ENCODE measurements at places on chromosomes 4 and X.

GRCh38 chrX:76148753-76149152 lies 24.1 kb upstream of the PBDC1 start:
- peak overlapping the region; percentile 9 for H3K4me3 ChIP-seq
- H3K36me3 ChIP-seq: no peaks in the 10 kb centered on the region
- no peaks in the 10 kb centered on the region for H3K27me3 ChIP-seq
- no peaks in the 10 kb centered on the region for H3K4me1 ChIP-seq
- DNase-seq: no peak

- H3K27ac ChIP-seq: no peak overlapping the region
- no peaks in the 10 kb centered on the region for H3K4me1 ChIP-seq
- H3K4me3 ChIP-seq: no peak overlapping the region
- no peaks in the 10 kb centered on the region for H3K36me3 ChIP-seq
These were observed 20.5 kb downstream of the NIPAL1 start for GRCh38 chr4:48037117-48037462.

GRCh38 chr4:31041385-31041784 lies 321.2 kb downstream of the PCDH7 start:
- H3K36me3 ChIP-seq: no peaks in the 10 kb centered on the region
- no peak overlapping the region for H3K27ac ChIP-seq
- H3K4me3 ChIP-seq: no peak overlapping the region
- H3K4me1 ChIP-seq: peaks cover 5% of the 10 kb centered on the region

DNA sequence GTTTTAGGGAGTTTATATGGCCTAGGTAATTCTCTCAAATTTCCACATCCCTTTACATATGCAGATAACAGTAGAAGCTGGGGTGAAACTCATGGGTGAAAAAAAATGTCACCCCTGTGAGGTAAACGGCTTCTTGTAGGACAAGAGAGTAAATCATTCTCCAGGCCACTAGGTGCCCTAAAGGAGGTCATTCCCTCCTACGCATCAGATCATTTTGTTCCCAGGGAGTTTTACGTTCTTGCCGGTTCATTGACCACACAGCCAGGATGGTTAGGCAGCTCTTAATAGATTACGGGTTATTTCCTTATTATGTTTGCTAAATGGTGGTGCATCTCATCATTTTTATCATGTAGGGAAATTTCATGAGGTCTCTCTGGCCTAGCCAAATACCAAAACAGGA lies 225.8 kb upstream of the NOCT start:
- no peaks in the 10 kb centered on the region for H3K36me3 ChIP-seq
- no peaks in the 10 kb centered on the region for H3K4me1 ChIP-seq
- DNase-seq: no peak
- H3K27me3 ChIP-seq: no peaks in the 10 kb centered on the region
- H3K4me3 ChIP-seq: no peak overlapping the region

DNA sequence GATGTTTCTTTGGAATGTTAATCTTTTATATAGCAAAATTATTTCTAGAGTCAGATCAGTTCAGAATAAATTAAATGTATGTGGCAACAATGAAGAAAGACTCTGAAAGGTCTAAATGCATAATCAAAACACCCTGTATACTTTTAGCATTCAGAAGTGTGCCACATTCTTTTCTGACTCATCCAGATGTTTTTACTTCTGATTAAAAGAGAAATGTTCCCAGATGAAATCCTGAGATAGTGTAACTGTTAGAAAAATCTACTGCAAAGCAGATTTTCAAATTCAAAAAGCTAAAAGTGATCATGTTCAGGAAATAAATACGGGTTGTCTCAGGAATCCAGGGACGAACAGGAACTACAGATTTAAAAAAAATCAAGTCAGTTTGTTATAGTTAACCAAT lies 241.4 kb downstream of the GRIA3 start:
- H3K36me3 ChIP-seq: no peaks in the 10 kb centered on the region
- H3K27ac ChIP-seq: peak overlapping the region; percentile 46
- H3K27me3 ChIP-seq: no peaks in the 10 kb centered on the region
- H3K4me3 ChIP-seq: no peak overlapping the region
- H3K4me1 ChIP-seq: no peaks in the 10 kb centered on the region

GRCh38 chrX:105664243-105664642 lies 158.1 kb upstream of the NRK start:
- H3K27me3 ChIP-seq: no peaks in the 10 kb centered on the region
- no peak for DNase-seq
- H3K4me3 ChIP-seq: no peak overlapping the region
- H3K36me3 ChIP-seq: no peaks in the 10 kb centered on the region

- H3K4me1 ChIP-seq: no peaks in the 10 kb centered on the region
- H3K36me3 ChIP-seq: no peaks in the 10 kb centered on the region
- H3K4me3 ChIP-seq: peak overlapping the region; percentile 82
- no peaks in the 10 kb centered on the region for H3K27me3 ChIP-seq
- H3K27ac ChIP-seq: peak overlapping the region; percentile 94
These were observed 1.3 kb upstream of the RGS12 start for GRCh38 chr4:3291411-3291968.

DNA sequence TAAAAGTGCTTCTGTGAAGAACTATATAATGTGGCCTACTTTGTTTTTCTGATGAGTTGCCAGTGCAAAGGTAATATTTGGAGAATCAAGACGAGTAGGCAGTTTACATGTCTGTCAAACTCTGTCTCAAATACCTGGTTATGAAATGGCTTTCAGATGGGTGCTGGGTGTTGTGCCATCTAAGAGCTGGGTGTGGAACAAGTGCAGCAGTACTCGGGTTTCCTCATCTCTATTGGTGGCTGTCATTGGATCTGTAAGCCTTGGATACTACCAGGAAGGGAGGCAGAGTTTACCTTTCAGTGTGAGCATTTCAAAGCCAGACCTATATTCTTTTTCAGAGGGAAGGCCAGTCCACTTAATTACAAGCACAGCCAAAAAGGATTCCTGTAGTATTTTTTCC lies 37.2 kb downstream of the MTM1 start:
- DNase-seq: no peak
- H3K36me3 ChIP-seq: no peaks in the 10 kb centered on the region
- no peaks in the 10 kb centered on the region for H3K27me3 ChIP-seq
- no peaks in the 10 kb centered on the region for H3K4me1 ChIP-seq
- H3K4me3 ChIP-seq: no peak overlapping the region
- no peak overlapping the region for H3K27ac ChIP-seq

DNA sequence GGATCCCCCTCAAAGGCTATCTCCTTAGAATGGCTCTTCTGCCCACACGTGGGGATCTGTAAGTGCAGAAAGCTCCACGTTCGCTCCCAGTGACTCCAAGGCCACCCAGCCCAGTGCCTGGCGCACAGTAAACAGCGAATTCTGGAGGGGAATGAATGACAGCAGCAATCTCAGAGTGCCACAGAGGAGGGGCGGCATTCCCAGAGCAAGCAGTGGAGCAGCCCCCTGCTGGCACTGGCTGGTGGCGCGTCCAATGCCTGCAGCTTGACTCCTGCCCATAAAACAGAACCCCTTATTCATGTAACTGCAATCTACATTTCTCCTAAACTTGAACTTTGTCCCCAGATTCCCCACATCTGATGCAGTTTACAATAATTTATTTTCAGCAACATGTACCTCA lies 6.9 kb upstream of the HELT start:
- no peak for DNase-seq
- no peaks in the 10 kb centered on the region for H3K4me1 ChIP-seq
- H3K27ac ChIP-seq: no peak overlapping the region
- H3K4me3 ChIP-seq: no peak overlapping the region
- H3K27me3 ChIP-seq: peaks cover 71% of the 10 kb centered on the region

GRCh38 chr4:133474501-133474900 lies 325.4 kb downstream of the PCDH10 start:
- H3K27me3 ChIP-seq: no peaks in the 10 kb centered on the region
- no peak overlapping the region for H3K27ac ChIP-seq
- no peak for DNase-seq
- no peak overlapping the region for H3K4me3 ChIP-seq

DNA sequence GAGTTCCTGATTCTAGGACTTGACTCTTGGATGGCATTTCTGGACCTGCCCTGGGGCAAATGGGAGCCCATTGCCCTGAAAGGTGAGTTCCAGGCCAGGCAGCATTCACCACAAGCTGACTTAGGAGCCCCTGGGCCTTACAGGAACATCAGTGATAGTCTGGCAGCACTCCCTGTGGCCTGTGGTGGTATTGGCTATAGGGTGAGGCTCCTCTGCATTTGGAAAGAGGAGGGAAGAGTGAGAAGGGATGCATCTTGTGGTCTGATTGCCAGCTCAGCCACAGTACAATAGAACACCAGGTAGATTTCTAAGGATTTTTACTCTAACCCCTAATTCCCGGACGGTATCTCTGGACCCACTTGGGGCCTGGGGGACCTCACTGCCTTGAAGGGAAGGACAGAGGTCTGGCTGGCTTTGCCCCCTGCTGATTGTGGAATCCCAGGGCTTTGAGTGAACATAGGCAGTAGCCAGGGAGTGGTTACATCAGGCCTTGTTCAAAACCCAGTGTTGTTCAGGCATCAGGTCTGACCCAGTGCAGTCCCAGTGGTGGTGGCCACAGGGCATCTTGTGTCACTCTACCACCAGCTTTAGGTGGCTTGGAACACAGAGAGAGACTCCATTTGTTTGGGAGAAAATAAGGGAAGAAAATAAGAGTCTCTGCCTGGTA lies 32.9 kb downstream of the MAGED4 start:
- H3K4me3 ChIP-seq: no peak overlapping the region
- H3K36me3 ChIP-seq: no peaks in the 10 kb centered on the region
- H3K27ac ChIP-seq: no peak overlapping the region
- H3K4me1 ChIP-seq: no peaks in the 10 kb centered on the region

GRCh38 chr4:105158837-105159236 lies 12.2 kb downstream of the TET2 start:
- no peak overlapping the region for H3K27ac ChIP-seq
- no peak overlapping the region for H3K4me3 ChIP-seq
- H3K4me1 ChIP-seq: no peaks in the 10 kb centered on the region
- H3K27me3 ChIP-seq: no peaks in the 10 kb centered on the region
- peak; percentile 27 for DNase-seq
- no peaks in the 10 kb centered on the region for H3K36me3 ChIP-seq

DNA sequence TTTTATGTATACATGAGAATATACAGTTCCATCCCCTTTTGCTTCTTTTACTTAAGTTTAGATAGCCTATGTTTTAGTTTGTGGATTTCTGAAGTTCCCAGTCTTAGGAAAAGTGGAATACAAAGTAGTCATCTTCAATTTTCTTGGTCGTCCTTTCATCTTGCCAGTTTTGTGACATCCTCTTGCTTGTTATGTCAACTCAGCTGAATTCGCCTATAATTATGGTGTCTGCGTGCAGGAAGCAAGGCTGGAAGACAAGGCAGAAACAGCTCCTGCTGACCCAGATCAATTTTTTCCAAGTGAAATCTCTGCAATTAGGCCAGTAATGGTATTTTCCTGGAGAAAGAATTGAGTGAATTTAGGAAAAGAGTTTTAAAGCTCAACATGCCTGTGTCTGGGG lies 28.1 kb upstream of the NYX start:
- H3K27ac ChIP-seq: no peak overlapping the region
- no peak overlapping the region for H3K4me3 ChIP-seq
- no peak for DNase-seq
- no peaks in the 10 kb centered on the region for H3K4me1 ChIP-seq
- H3K27me3 ChIP-seq: no peaks in the 10 kb centered on the region

- H3K4me3 ChIP-seq: peak overlapping the region; percentile 70
- no peaks in the 10 kb centered on the region for H3K36me3 ChIP-seq
- peaks cover 32% of the 10 kb centered on the region for H3K4me1 ChIP-seq
- no peak overlapping the region for H3K27ac ChIP-seq
- no peak for DNase-seq
These were observed 1.5 kb downstream of the FHDC1 start for GRCh38 chr4:152937336-152938236.

GRCh38 chrX:9788911-9789310 lies 2.7 kb downstream of the SHROOM2 start:
- H3K4me1 ChIP-seq: peaks cover 5% of the 10 kb centered on the region
- DNase-seq: no peak
- H3K27me3 ChIP-seq: no peaks in the 10 kb centered on the region
- H3K27ac ChIP-seq: no peak overlapping the region
- no peak overlapping the region for H3K4me3 ChIP-seq

DNA sequence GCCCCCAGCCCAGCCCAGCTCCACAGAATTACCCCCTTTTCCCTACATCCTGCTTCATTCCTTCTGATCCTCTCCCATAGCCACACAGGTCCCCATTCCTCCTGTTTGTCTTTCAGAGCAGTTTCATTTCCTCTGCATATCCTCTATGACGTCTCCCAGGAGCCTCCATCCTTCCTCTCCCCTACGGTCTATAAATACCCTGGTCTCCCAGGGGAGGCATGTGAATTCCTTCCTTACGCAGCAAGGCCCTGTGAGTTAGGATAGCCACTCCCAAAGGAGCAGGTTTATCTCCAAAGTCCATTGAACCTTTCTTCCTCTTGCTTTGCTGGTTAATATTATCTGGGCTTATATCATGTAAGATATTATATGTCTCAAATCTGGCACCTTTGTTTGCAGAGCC lies 8.4 kb upstream of the APLN start:
- H3K27ac ChIP-seq: peak overlapping the region; percentile 49
- H3K27me3 ChIP-seq: no peaks in the 10 kb centered on the region
- no peak for DNase-seq
- H3K36me3 ChIP-seq: no peaks in the 10 kb centered on the region
- peaks cover 11% of the 10 kb centered on the region for H3K4me1 ChIP-seq

DNA sequence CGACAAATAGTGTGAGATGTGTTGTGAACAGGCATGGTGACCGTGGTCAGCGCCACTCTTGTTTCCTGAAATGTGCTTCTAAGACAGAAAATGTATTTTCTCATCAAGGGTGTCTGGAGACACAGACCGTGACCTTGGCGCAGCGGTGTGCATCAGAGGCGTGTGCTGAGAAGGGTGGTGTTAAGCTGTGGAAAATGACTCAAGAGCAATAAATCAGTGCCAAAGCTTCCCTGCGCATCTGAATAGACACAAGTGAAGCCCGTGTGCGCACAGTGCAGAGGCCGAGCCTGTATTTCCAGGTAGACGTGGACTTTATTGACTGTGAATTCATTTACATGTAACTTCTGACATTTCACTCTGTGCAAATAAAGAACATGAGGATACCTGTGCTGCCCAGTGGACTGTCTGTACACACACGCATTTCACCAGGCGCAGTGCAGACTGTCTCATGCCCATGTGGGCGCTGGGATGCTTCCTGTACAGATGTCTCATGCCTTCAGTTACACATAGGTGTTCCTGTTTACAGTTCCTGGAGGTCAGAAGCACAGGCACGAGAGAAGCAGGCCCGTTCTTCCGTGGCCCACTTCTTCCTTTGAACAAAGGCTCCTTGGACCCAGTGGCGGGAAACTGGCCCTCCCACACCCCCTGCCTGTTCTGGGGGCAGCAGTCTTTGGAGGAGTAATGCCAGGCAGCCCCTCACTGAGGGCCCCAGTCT lies 31.9 kb downstream of the NSG1 start:
- H3K4me3 ChIP-seq: no peak overlapping the region
- H3K4me1 ChIP-seq: no peaks in the 10 kb centered on the region
- no peak overlapping the region for H3K27ac ChIP-seq
- peaks cover 57% of the 10 kb centered on the region for H3K36me3 ChIP-seq
- H3K27me3 ChIP-seq: no peaks in the 10 kb centered on the region

DNA sequence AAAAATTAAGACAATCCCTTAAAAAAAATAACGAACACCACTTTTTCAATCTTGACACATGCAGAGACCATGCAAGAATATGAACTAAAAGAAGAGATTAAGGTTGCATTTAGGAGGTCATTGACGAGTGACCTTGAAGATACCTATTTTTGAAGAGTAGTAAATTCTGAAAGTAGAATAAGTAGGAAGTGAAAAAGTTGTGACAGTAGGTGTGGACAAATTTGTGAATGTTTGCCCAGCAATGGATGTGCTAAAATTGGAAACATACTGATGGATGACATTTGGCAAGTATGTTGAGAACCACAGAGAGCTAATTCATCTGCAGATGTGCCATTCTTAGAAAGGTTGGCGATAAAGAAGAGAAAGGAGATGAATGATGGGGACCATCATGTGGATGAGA lies 213.7 kb upstream of the VCX3A start:
- DNase-seq: no peak
- H3K36me3 ChIP-seq: no peaks in the 10 kb centered on the region
- H3K27ac ChIP-seq: no peak overlapping the region
